ENCODE measurements at places on chromosomes 7 and 10.
A peak's percentile ranks its signal among the peaks of the same experiment; 100 is the strongest.

GRCh38 chr7:18208921-18209320 lies 181.3 kb upstream of the PRPS1L1 start:
- DNase-seq: no peak

- no peak for DNase-seq
Measured at GRCh38 chr7:95261895-95262415, 62.4 kb downstream of the PON1 start.

GRCh38 chr10:12428447-12429135 lies 79.2 kb downstream of the CAMK1D start:
- no peak for DNase-seq

GRCh38 chr7:38801786-38802185 lies 107.2 kb downstream of the VPS41 start:
- peak; percentile 54 for DNase-seq

- DNase-seq: no peak
Measured at GRCh38 chr10:115856580-115856979, 416.4 kb downstream of the GFRA1 start.

DNA sequence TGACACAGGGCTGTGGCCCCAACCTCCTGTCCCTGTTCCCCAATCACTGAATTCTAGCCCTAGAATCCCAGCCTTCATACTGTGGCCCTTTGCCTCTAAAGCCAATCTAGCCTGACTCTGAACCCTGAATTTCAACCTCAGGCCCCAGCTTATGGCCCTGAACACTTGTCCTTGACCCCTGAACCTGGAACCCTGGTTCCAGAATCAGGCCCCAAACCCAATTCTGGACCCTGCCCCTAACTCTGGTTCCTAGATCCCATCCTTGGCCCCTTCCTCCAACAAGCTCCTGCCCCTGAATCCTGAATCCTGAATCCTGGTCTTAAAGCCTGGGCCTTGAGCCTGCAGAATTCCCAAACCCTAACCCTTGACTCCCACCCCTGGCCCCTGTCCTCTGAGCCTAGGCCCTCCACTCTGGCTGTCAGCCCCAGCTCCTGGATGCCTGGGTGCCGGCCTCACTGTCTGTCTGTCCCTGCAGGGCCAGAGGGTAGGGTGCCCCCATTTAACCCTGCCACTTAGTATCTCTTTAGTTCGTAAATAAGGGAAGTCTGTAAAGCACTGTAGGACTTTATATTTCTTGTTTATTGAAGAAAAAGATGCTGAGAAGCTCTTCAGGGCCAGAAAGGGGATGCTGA lies 1.3 kb downstream of the INPP5A start:
- DNase-seq: no peak

- DNase-seq: no peak
Measured at GRCh38 chr10:34213193-34213804, 601.8 kb downstream of the PARD3 start.

GRCh38 chr10:128527711-128528110 lies 401.5 kb upstream of the MKI67 start:
- DNase-seq: no peak
